ENCODE measurements at places on chromosomes 3 and 15. TPM values are rescaled to one million over a fixed set of nuclear protein-coding genes. Genes with fewer than 3 reads are reported as not detected.
A peak's percentile ranks its signal among the peaks of the same experiment; 100 is the strongest.

GRCh38 chr3:185737740-185738680 is 86.8 kb downstream of the IGF2BP2 start:
- DNase-seq: no peak

GRCh38 chr3:65625305-65625704 is 413.4 kb downstream of the MAGI1 start:
- DNase-seq: peak; percentile 71

The ERICH6 gene
- total RNA-seq: not detected

GRCh38 chr3:59821274-59821673 is 771.4 kb upstream of the CFAP20DC start:
- peak; percentile 92 for DNase-seq

The FBXO40 gene
- total RNA-seq: 0.83 TPM

The SLC28A2 gene
- total RNA-seq: not detected
